Bronchus fibroblast of lung (primary cell): ENCODE measurements at places on chromosomes 7 and 10. TPM values are rescaled to one million over a fixed set of nuclear protein-coding genes. Genes with fewer than 3 reads are reported as not detected.

Gene CCM2
- total RNA-seq: 62.0 and 62.9 TPM in 2 replicates

Gene TMEM130
- 0.15 and 0.17 TPM in 2 replicates for total RNA-seq

Gene DGKB
- total RNA-seq: not detected in 2 replicates

Gene GRM3
- total RNA-seq: not detected in 2 replicates

Gene CDHR1
- under 0.01 TPM in 2 replicates for total RNA-seq

Gene GRM8
- total RNA-seq: not detected in 2 replicates

Gene CALML5
- total RNA-seq: not detected in 2 replicates

Gene OR2A5
- total RNA-seq: not detected in 2 replicates

Gene MPP7
- 0.45 and 0.84 TPM in 2 replicates for total RNA-seq

Gene CWF19L1
- total RNA-seq: 27.7 and 32.6 TPM in 2 replicates

Gene LRIT1
- total RNA-seq: not detected in 2 replicates

Gene CNTNAP2
- total RNA-seq: under 0.01 TPM in 1 of 2 replicates, not detected in the other

Gene HABP2
- not detected in 2 replicates for total RNA-seq
